Colonic mucosa (tissue), 4 donors: ENCODE measurements at places on chromosomes 12 and 14. TPM values are rescaled to one million over a fixed set of nuclear protein-coding genes. Genes with fewer than 3 reads are reported as not detected.

BEGAIN gene
- 0.99 TPM for total RNA-seq

- DNase-seq: peak; percentile 82
- no peaks in the 10 kb centered on the region for H3K27me3 ChIP-seq
- no peaks in the 10 kb centered on the region for H3K36me3 ChIP-seq
- peaks cover 3% of the 10 kb centered on the region for H3K4me1 ChIP-seq
Observed at GRCh38 chr12:143964-144649, 69.8 kb downstream of the SLC6A12 start.

NXPH4 gene
- 0.27 TPM for total RNA-seq

DNA sequence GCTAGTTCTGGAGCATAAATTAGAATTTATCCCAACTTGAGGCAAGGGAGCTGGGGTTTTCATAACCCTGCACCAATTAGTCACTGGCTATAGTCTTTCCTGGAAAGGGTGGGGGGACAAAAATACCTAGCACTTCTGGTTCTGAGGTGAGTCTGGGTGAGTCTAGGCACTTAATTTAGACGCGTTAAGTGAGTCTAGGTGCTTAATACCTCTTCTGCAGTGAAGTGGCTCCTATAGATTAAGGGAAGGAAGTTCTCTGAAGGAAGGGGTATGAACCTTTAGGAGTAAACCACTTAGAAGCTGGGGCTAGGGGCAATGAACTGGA is 251.7 kb downstream of the EFCAB11 start:
- H3K36me3 ChIP-seq: no peaks in the 10 kb centered on the region
- H3K4me1 ChIP-seq: peaks cover 8% of the 10 kb centered on the region
- no peak for DNase-seq
- no peaks in the 10 kb centered on the region for H3K27me3 ChIP-seq

DNA sequence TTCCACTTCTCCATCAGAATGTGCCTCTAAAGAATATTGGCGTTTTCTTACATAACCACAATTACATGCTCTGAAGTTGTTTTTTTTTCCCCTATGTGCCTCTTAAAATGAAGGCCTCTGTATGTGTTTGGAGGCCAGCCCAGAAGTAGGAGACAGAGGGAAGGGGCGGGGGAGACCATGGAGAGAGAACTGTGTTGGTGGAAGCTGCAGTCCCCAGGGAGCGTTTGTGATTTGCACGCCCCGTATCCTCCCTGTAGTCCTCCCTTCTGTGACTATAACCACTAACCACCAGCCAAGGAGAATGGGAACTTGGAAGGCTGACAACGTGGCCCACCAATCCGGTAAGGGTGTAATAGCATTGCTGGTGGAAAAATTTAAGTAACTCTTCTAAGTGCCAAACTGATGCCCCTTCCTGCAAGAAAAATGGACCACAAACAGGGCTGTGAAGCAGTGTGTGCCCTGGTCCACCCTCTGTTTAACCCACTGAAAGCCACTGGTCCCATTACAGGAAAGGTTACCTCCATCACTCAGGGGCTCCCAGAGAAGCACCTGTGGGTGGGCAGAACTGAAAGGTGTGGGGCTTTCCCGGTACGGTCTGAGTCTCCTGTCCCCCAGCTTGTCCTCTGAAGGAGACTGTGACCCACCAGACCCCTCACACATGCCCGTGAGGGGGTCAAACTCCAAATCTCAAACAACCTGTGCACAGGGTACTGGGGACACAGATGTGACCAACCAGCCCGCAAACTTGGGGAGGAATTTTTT is 36.8 kb downstream of the CCDC88C start:
- peaks cover 17% of the 10 kb centered on the region for H3K4me1 ChIP-seq
- H3K27ac ChIP-seq: no peak overlapping the region
- H3K27me3 ChIP-seq: no peaks in the 10 kb centered on the region

RILPL2 gene
- total RNA-seq: 0.96 TPM

- no peak overlapping the region for H3K4me3 ChIP-seq
- H3K36me3 ChIP-seq: no peaks in the 10 kb centered on the region
- peak; percentile 81 for DNase-seq
- H3K4me1 ChIP-seq: peaks cover 82% of the 10 kb centered on the region
Observed at GRCh38 chr14:73752297-73752992, 38.3 kb upstream of the PNMA1 start.

GRCh38 chr12:6285063-6285477 is 25.4 kb upstream of the PLEKHG6 start:
- peak; percentile 74 for DNase-seq
- no peak overlapping the region for H3K4me3 ChIP-seq
- H3K4me1 ChIP-seq: peaks cover 4% of the 10 kb centered on the region
- no peaks in the 10 kb centered on the region for H3K27me3 ChIP-seq
- H3K36me3 ChIP-seq: no peaks in the 10 kb centered on the region
- H3K27ac ChIP-seq: no peak overlapping the region

GRCh38 chr14:64337888-64338615 is 43.9 kb upstream of the ESR2 start:
- H3K4me3 ChIP-seq: peak overlapping the region; percentile 76
- H3K36me3 ChIP-seq: no peaks in the 10 kb centered on the region
- DNase-seq: peak; percentile 68
- H3K4me1 ChIP-seq: no peaks in the 10 kb centered on the region
- H3K27me3 ChIP-seq: no peaks in the 10 kb centered on the region

DNA sequence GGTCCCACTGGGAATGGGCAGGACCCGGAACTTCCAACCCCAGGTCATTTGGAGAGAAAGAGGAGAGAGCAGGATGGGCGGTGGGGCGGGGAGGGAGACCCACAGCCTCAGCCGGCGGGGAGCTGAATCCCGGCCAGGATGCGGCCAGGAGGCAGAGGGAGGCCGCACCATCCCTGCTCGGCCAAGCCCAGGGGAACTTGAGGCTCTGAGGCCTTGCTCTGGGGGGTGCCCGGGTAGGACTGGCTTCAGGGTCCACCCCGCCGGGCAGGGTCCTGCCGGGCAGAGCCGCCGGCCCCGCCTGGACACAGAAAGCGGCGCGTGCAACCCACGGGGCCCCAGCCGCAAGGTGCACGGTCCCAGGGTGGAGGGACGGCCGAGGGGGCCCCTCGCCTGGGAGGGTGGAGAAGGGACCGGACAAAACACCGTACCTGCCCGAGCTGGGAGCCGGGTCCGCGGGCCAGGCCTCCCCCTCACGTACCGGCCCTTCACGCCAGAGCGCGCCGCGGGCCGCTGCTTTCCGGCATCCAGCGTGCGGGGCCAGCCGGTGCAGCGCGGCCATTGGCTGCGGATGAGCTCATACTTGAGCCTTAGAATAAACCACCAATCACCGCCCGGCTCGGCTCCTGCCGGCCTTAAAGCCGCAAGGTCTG is at the start of gene RPS6KL1:
TSS of gene RPS6KL1 (minus strand) at position 509 of the 650 bp plus-strand sequence. CDS start 1,719 bp downstream, outside the sequence.
- no peak within 1 kb of the TSS for H3K27ac ChIP-seq
- peak within 1 kb of the TSS; percentile 75 for H3K4me3 ChIP-seq
- no peaks in the 10 kb centered on the region for H3K27me3 ChIP-seq
- no peaks in the 10 kb centered on the region for H3K36me3 ChIP-seq
- peak; percentile 86 for DNase-seq
- H3K4me1 ChIP-seq: peaks cover 5% of the 10 kb centered on the region

SLC10A1 gene
- total RNA-seq: not detected
